ENCODE measurements at places on chromosomes 6 and 20. TPM values are rescaled to one million over a fixed set of nuclear protein-coding genes. Genes with fewer than 3 reads are reported as not detected.

The ALDH8A1 gene
- total RNA-seq = 1.5 TPM

The TRERF1 gene
- 1.4 TPM for total RNA-seq

The HLA-DQA2 gene
- total RNA-seq = 2.1 TPM

The ANKRD66 gene
- total RNA-seq = not detected

The GRIK2 gene
- 3.3 TPM for total RNA-seq

The CPNE5 gene
- total RNA-seq = not detected

- DNase-seq = no peak
Observed at GRCh38 chr20:23541776-23542175, 26.5 kb downstream of the CST9L start.

GRCh38 chr20:43746344-43747137 is 19.7 kb upstream of the GTSF1L start:
- no peak for DNase-seq

- no peak for DNase-seq
Observed at GRCh38 chr20:62952968-62953838, 694 bp downstream of the SLC17A9 start.

- DNase-seq = no peak
Observed at GRCh38 chr20:63468421-63468820, 4.0 kb downstream of the KCNQ2 start.

DNA sequence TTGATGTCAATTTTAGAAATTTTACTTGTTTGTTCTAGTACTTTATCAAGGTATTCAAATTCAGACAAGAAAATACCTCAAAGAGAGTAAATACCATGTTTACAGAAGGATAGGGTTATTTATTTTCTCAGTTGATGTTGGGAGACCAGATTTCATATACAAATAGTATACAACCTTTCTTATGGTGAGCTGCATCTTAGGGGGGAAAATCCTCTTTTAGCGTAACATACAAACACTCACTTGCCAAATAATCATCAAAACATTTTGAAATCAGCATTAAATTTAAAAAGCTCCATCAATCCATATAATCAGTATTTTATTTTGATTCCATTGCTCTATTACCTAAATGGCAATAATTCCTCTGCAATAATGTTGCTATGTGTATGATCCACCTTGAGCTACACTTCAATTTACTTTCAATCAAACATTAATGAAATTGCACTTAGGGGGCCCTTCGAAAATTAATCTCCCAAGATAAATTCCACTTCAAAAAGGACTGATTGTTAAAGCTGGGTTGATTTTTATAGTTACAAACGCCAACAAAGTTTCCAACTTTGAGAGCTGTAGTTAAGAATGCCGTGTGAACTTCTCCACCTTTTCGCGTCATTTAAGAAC is 2.2 kb downstream of the NKX2-4 start:
- no peak for DNase-seq

DNA sequence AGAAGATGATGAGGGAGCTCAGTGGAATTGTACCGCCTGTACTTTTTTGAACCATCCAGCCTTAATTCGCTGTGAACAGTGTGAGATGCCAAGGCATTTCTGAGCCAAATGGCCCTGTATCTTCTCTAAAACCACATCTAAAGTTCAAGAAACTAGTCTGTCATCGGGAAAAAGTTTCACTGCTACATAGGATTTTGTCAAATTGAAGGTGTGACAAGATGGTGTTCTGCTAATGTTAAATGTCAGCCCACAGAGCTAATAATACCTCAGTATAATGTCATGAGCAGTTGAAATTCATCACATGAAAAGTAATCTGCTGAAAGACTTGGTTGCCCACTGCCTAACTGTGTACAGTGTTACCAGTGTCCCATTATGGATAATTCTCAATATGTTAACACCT is 9.6 kb downstream of the SUMO4 start:
- no peak for DNase-seq

DNA sequence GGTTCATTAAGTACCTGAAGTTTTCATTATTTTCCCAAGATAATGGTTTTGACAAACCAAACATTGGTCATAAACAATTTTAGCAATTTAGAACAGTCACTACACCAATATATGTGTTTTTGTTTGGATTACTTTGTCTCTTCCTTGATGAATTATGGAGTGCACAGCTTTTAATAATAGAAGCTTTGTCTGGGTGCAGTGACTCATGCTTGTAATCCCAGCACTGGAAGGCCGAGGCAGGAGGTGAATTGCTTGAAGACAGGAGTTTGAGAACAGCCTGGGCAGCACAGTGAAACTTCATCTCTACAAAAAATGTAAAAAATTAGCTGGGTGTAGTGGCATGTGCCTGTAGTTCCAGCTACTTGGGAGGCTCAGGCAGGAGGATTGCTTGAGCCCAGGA is 89.4 kb upstream of the ANKEF1 start:
- peak; percentile 34 for DNase-seq

GRCh38 chr20:37406010-37406998 is 60.4 kb downstream of the SRC start:
- DNase-seq = peak; percentile 77

DNA sequence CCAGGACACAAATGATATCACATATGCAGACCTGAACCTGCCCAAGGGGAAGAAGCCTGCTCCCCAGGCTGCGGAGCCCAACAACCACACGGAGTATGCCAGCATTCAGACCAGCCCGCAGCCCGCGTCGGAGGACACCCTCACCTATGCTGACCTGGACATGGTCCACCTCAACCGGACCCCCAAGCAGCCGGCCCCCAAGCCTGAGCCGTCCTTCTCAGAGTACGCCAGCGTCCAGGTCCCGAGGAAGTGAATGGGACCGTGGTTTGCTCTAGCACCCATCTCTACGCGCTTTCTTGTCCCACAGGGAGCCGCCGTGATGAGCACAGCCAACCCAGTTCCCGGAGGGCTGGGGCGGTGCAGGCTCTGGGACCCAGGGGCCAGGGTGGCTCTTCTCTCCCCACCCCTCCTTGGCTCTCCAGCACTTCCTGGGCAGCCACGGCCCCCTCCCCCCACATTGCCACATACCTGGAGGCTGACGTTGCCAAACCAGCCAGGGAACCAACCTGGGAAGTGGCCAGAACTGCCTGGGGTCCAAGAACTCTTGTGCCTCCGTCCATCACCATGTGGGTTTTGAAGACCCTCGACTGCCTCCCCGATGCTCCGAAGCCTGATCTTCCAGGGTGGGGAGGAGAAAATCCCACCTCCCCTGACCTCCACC is 42.2 kb downstream of the SIRPA start:
- no peak for DNase-seq

GRCh38 chr6:118897386-118897785 is 3.4 kb downstream of the ASF1A start:
- DNase-seq = no peak

GRCh38 chr20:4684837-4685413 is 36.8 kb upstream of the PRND start:
- no peak for DNase-seq

GRCh38 chr6:123089226-123089625 is 93.2 kb downstream of the CLVS2 start:
- no peak for DNase-seq

DNA sequence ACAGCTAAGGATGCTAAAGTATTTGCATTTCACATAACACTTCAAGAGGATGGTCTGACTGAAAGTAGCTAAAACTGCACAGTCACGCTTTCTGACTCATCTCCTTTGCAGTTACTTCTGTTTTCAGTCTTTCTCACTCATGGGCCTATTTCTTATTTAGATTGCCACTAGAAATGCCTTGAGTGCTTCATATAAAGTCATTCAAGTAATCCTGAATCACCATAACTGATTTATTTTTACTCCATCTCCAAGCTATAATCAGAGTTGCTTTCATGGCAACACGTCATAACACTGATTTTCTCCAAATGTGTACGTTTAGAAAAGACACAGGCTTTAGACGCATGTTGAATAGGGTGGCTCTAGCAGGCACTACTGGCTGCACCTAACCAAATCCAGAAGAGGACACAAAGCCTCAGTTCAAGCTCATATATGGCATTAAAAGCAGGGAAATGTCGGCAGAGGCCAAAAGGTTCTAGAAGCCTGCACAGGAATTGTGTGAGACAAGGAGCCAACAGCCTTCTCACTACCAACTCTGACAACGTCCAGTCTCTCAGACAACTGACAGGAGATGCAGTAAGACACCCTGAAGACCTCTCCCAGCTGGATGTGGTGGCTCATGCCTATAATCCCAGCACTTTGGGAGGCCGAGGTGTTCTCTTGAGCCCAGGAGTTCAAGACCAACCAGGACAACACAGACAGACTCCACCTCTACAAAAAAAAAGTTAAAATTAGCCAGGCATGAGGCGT is 64.1 kb upstream of the BEND6 start:
- DNase-seq = no peak

- no peak for DNase-seq
Observed at GRCh38 chr6:118748311-118749062, 97.1 kb upstream of the CEP85L start.

DNA sequence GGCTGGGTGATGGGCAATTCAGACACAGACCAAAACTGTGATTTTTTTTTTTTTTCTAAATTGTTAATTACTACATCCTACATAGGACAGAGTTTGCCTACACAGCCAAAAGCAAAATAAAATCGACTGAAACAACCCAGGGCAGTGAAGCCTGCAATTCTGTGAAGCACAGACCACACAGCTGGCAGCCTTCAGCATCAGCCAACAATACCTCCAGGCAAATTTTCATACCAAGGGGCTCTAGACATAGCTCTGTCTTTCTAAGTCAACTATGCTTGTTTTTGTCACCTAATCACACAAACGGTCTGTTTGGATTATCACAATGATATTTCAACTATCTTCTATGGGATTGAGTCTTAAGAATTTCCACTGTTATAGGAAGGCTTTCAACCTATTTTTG is 17.6 kb downstream of the RMND1 start:
- DNase-seq = no peak

DNA sequence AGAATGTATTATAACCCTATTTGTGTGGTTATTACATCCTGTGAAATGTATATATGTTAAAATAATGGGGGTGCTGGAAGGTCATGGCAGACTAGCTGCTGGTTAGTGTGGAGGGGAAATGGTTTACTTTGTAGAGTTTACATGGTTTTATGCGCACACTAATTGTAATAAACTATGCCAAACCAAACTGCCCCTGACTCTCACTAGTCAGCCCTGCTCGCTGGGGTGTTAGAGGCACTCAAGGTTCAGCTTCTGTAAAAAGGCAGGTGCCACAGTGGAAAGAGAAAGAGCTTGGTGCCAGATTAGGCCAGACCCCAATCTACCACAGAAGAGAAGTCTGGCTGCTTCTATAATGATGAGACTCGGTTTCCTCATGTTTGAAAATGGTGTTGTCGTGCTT is 52.7 kb downstream of the GOPC start:
- no peak for DNase-seq

DNA sequence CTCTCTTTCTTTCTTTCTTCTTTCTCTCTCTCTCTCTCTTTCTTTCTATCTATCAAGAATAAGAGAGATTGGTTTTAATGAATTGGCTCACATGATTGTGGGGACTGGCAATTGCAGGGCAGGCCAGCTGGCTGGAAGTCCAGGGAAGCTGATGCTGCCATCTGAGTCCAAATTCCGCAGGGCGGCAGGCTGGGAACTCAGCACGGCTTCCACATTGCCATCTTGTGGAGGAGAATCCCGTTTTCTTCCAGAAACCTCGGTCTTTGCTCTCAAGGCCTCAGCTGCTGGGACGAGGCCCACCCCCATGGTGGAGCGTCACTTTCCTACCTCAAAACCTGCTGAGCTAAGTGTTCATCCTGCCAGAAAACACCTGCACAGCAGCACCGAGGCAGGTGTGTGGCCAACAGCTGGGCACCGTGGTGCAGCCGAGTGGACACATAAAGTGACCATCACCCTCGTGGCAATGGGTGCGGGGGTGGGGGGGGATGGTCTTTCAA is 58.8 kb upstream of the SLCO4A1 start:
- DNase-seq = no peak

DNA sequence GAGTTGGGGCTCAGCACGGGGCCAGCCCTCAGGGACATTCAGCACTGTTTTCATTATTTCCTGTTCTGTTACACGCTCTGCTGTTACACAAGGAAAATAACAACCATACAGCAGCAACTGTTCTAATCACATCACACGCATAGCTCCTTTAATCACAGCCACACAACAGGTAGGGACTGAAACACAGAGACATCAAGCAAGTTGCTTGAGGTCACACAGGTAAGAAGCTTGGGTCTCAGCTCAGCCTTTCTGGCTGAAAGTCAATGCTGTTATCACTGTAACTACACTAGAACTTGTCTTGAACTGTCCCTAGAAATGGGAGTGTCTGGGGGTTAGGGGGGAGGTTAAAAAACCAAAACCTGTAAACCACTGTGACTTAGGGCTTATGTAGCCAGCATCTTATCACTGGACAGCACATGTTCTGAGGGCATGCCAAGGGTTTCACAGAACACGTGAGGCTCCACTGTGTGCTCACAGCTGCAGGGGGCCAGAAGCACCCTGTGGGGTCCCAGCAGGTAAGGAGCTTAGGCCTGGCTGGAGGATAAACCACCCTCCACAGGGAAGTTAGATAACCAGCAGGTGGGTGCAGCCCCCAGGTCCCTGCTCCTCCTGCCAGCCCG is 146.0 kb downstream of the EYA2 start:
- DNase-seq = no peak

DNA sequence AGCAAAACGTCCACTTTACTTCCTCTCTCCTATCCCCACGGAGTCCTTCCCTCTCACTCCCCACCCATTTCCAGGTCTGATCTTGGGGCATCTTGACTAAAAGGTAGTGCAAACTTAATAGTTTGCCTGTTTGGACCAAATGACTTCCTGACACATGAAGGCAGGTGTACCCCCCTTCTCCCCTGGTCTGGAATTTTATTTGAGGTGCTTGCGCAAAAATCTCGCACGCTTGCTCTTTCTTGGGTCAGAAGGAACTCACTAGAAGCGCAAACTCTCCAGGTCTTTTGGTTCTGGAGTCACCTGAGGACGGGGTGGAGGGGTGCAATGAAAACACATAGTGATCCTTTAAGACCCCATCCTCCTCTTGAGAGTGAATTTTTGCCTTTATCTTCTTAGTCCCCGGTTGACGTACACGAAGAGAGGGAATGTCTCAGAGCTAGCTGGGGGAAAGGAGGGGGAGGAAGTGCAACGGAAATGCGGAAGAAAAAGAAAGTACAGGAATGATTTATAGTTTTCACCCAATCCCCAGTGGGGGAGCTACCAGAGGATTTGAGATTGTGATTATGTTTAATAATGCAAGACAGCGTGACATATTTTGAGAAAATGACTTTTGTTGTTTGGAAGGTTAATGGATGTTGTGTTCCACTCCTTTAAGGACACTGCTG is 4.9 kb downstream of the ADGRB3 start:
- DNase-seq = no peak

- DNase-seq = no peak
Observed at GRCh38 chr6:166610069-166610468, 17.0 kb downstream of the RPS6KA2 start.

GRCh38 chr6:87171938-87172633 is 16.7 kb downstream of the ZNF292 start:
- no peak for DNase-seq

DNA sequence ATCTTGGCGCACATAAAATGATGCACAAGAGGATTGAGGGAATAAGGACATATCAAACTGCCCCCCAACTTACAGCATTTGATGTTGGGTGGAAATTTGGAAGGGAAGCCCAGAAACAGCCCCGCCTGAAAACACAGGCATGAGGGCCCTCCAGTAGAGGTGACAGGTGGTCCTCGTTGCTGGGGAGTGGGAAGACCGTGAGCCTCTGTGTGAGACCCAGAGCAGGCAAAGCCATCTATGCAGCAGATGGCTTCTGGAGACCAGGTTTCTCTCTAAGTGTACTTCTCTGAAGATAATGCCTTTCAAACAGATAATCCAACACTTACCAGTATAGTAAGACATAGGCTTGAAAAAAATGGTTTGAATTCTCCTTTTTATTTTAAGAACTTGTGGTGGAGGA is 132.2 kb upstream of the INSM1 start:
- DNase-seq = no peak
